ENCODE measurements at places on chromosomes 1 and 21.

GRCh38 chr1:37040773-37041172, 6.5 kb upstream of the GRIK3 start:
- no peak for DNase-seq

DNA sequence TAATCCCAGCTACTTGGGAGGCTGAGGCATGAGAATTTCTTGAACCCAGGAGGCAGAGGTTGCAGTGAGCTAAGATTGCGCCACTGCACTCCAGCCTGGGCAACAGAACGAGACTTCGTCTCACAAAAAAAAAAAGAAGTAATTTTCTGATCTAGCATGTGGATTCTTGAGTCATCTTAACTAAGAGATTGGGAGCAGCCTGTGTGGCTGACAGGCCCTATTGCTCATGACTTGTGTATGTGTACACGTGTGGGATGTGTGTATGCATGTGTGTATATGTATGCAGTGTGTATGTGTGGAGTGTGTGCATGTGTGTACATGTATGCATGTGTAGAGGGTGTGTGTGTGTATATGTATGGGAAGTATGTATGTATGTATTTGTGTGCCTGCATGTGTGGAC, 29.5 kb downstream of the DOP1B start:
- DNase-seq: no peak

DNA sequence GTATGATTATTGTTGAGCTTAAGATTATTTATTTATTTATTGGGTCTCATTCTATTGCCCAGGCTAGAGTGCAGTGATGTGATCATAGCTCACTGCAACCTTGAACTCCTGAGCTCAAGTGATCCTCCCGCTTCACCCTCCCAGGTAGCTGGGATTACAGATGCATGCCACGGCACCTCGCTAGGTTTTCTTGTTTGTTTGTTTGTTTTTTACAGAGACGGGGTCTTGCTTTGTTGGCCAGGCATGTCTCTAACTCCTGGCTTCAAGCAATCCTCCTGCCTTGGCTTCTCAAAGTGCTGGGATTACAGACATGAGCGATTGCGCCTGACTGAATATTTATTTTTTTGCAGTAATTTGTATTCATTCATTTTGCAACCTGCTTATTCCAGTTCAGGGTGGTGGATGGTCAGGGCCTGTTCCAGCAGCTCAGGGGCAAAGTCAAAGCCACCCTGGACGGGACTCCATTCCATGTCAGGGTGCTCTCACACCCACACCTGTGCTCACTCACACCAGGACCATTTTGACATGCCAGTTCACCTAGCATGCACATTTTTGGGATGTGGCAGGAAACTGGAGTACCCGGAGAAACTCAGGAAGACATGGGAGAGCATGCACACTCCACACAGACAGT, 29.6 kb upstream of the RASAL2 start:
- DNase-seq: no peak

DNA sequence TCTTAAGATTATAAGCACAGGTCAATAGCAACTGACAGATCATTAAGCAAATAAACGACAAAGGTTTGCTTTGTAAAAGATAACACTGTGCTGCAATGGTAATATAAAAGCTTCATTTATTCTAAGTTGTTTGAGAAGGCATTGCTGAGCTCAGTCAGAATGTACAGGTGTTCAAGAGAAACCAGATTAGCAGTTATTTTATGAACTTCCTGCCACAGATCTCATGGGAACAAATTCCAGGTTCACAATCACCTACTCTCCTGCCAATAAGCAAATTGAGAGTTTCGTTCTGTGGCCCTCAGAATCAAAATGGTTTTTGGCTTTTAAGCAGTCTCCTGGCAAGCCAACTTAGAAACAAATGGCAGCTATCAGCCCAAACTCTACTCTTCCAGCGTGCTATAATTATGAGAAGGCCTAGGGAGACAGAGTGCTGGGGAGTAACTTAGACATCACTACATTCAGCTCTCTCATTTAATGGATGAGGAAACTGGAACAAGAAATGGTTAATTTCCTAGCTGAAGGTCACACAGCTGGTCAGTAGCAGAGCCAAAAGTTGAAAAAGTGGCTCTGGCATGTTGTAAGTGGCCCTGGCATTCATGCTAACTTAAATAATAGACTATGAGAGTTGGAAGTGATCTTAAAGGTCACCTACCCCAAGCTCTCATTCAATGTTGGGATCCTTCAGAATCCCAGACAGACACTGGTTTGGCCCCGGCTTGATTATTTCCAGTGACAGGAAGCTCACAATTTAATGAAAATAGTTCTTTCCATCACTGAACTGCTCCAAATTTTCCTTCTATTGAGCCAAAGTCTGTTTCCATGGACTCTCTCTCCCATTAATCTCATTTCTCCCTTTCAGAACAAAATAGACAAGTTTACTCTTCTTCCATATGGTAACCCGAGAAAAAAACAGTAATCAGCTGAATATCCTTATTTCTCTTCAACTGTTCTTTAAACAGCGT, 82.6 kb upstream of the EDEM3 start:
- no peak for DNase-seq

- DNase-seq: no peak
These were observed 115.7 kb downstream of the AKT3 start for GRCh38 chr1:243734308-243734695.

DNA sequence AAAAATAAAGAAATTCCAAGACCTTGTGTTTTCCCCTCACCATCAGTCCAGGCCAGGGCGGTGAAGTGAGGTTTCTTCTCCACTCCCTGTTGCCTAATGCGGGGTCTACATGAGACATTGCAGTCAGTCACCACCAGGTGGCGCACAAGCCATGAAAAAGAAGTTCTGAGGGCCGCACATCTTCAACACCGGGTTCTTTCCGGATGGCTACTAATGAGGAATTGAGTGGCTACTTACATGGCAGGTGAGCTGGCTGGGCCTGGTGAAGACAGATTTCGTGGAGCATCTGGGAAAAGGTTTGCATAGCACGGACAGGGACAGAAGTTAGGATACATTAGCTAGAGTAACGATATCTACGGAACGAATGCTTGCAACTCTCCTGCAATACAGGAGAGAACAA, 15.8 kb upstream of the S100A11 start:
- peak; percentile 71 for DNase-seq

GRCh38 chr1:230421481-230421880, 4.7 kb downstream of the PGBD5 start:
- no peak for DNase-seq

DNA sequence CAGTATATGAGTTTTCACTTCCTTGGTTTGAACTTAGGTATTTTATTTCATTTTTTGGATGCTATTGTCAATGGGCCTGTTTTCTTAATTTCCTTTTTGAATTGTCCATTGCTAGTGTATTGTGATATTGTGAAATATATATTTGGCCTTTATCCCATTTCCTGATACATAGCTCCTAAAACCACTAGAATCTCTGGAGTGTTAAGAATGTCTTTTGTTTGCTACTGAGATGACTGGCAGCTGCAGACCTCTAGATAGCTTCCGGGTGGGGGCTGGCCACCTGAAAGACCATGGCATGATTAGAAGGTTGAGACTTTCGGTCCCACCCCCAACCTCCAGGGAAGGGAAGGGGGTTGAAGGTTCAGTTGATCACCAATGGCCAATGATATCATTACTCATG, 245.4 kb downstream of the KCNJ6 start:
- no peak for DNase-seq

DNA sequence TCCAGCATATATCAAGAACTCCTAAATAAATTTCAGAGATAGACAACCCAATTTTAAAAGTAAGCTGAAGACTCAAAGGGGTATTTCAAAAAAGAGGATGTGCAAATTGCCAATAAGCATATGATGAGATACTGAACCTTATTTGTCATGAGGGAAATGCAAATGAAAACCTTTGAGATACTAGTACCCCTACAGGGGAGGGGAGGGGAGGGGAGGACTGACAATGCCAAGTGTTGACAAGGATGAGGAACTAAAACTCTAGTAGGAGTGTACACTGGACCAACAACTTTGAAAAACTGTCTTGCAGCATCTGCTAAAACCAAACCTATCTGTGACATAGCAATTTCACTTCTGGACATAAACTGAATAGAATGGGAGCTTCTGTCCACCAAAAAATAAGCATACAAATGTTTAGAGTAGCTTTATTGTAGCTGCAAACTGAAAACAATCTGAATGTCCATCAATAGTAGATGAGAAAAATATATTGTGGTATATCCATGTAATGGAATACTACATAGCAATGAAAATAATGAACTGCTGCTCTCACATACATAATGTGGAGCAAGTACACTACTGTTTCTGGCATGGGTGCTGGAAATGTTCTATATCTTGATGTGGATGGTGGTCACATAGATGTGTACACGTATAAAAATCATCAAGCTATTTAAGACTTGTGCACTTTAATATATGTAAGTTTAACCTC, 57.2 kb downstream of the CDK18 start:
- DNase-seq: no peak

- no peak for DNase-seq
These were observed 1.4 kb downstream of the IL6R start for GRCh38 chr1:154406572-154406879.

GRCh38 chr1:163414778-163415177, 93.0 kb downstream of the NUF2 start:
- DNase-seq: no peak

DNA sequence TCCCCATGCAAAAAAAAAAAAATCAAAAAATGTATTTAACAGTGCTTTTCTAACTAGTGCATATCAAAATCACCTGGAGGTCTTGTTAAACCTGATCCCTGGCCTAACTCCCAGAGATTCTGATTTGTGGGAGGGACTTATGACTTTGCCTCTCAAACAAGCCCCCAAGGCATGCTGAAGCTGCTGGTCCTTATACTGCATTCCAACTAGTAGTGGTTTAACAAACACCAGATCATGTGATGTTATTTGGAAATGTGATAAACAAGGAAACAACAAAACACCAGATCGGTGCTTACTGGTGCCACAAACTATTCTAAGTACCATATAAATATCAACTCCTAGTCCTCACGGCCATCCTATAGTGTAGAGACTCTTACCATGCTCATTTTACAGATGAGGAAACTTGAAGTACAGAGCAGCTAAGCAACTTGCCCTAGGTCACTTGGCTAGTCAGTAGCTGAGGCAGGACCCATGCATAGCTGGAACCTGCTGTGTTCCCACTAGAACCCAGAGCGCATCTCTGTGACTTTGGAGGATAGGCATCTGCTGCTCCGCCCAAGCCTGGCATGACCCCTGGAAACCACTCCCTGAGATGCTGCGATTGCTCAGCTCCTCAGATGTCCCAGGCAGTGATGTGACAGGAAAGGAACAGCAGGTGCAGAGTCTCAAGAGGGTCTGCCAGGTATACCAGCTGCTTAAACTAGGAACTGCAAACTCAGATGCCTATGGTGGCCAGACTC, 38.1 kb downstream of the SOX13 start:
- no peak for DNase-seq

GRCh38 chr1:184937729-184938128, 36.6 kb downstream of the NIBAN1 start:
- DNase-seq: no peak

- no peak for DNase-seq
These were observed 13.1 kb upstream of the LPGAT1 start for GRCh38 chr1:211843507-211844298.

DNA sequence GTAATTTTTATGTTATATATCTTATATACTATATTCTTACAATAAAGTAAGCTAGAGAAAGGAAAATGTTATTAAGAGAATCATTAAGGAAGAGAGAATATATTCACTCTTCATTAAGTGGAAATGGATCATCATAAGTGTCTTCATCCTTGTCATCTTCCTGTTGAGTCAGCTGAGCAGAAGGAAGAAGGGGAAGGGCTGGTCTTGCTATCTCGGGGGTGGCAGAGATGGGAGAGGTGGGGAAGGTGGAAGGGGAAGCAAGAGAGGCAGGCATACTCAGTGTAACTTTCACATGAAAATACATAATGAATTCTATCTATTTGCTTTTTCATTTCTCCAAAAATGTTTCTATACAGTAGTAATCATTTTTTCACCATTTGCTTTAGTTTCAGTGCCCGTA, 5.1 kb downstream of the DNASE2B start:
- DNase-seq: no peak

GRCh38 chr1:28341591-28341990, 12.8 kb downstream of the MED18 start:
- no peak for DNase-seq

DNA sequence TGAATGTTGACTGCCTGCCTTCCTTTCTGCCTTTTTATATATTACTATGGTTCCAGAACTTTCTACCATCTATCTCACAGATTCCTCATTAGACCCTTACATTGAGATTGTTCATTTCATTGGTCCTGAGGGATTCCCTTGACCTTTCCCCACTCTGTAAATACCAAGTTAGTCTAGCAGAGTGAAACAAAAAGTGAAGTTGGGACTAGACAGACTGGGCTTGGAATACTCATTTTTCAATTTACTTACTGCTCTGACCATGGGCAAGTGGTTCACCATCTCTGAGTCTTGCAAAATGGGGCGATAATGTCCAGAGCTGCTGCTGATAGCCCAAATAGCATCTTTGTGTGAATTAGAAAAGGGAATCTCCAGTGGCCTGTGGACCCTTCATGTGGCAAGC, 38.8 kb downstream of the XCL2 start:
- DNase-seq: no peak

DNA sequence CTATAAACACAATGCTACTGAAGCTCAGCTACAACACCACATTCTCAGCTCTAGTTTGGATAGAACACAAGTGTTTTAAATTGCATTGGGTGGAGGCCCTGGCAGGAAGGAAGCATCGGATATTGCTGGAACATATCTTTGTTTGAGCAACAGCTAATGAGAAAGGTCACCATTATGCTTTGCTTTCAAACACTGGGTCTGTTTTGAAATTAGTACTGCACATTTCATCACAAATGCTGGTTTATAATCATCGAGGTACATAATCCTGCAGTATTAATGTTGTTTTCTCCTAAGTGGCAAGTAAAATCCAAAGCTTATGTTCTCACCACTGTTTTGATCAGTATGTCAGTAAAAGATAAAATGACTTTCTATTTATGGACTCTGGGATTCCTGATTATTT, 61.5 kb upstream of the ARHGAP29 start:
- DNase-seq: no peak

DNA sequence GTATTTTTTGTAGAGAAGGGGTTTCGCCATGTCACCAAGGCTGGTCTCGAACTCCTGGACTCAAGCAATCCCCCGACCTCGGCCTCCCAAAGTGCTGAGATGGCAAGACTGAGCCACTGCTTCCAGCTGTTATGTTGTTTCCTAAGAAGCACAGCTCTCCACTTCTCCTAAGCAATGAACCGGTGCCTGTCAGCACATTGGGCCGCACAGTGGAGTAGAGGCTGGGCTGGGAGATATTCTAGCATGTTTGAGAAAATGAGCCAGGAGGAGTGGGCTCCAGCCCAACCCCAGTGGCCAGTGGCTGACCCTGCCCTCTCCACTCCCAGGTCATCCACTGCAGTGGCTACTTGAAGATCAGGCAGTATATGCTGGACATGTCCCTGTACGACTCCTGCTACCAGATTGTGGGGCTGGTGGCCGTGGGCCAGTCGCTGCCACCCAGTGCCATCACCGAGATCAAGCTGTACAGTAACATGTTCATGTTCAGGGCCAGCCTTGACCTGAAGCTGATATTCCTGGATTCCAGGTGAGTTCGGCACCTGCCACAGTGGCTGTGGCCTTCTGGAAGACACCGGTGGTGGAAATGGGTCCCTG, 27.0 kb downstream of the SIM2 start:
- no peak for DNase-seq

- DNase-seq: no peak
These were observed 15.7 kb downstream of the COL6A2 start for GRCh38 chr21:46113497-46114176.
